ENCODE measurements at places on chromosomes 6 and 20. TPM values are rescaled to one million over a fixed set of nuclear protein-coding genes. Genes with fewer than 3 reads are reported as not detected.

BPIFB2 gene
- not detected for total RNA-seq

BEND6 gene
- 6.1 TPM for total RNA-seq

LGSN gene
- total RNA-seq = not detected

TBC1D32 gene
- total RNA-seq = 13.8 TPM

TSPO2 gene
- total RNA-seq = not detected

STX11 gene
- 1.7 TPM for total RNA-seq

GJA10 gene
- not detected for total RNA-seq
